ENCODE measurements at places on chromosomes 16 and 17. TPM values are rescaled to one million over a fixed set of nuclear protein-coding genes. Genes with fewer than 3 reads are reported as not detected.

DNA sequence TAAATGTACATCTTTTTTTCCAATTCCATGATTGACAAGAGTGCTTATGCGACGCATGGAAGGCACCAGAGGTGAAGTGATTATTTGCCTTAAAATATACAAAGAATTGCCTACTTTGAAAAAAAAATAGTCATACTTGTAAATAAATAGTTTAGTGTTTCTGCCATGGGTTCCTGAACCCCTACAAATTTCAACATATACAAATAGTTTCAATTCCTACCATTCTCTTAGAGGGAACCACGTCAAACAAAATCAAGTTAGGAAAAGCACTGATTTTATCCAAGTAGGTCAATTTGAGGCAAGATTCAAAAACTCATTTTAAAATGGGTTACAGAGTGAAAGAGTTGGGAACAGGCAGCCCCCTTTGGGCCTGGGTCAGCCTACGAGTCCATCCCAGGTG, 11.7 kb downstream of the CMTM3 start:
- DNase-seq = no peak

GRCh38 chr17:327971-328370, 24.6 kb downstream of the RPH3AL start:
- no peak for DNase-seq

DNA sequence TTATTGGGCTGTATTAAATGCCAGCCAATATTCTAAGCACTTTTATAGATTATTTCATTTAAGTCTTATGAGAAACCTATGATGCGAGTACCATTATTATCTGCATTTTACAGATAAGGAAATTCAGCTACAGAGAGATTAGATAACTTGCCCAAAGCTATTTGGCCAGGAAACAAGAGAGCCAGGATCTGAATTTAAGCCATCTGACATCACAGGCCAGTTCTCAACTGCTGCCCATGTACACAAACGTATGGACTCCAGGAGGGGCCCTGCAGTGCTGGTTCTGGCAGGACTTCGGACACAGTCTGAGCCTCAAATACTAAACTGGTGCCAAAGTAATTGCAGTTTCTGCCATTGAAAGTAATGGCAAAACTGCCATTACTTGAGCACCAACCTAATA, 40.2 kb downstream of the CPPED1 start:
- DNase-seq = no peak

GRCh38 chr17:31427684-31428083, 36.2 kb downstream of the RAB11FIP4 start:
- DNase-seq = no peak

GRCh38 chr17:48641541-48642058, 15.4 kb upstream of the HOXB9 start:
- no peak for DNase-seq

- DNase-seq = no peak
Observed at GRCh38 chr16:9854675-9855074, 327.6 kb downstream of the GRIN2A start.

DNA sequence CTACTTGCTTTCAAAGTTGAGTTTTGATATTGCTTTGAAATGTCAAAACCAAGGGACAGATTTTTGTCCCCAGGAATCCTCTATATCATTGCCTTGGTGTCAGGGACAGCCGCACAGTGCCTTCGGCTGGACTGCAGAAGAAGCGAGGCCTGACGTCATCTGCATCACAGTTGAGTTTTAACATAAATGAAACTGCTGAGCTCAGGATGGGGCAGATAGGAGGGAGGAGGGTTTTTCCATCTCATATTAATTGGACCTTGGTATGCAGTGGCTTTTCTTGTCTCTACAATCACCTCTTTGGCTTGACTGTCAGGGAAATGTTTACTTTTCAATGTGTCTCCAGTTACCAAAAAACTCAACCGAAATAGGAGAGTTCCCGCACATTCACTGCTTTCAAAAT, 111.3 kb downstream of the AATF start:
- no peak for DNase-seq

DNA sequence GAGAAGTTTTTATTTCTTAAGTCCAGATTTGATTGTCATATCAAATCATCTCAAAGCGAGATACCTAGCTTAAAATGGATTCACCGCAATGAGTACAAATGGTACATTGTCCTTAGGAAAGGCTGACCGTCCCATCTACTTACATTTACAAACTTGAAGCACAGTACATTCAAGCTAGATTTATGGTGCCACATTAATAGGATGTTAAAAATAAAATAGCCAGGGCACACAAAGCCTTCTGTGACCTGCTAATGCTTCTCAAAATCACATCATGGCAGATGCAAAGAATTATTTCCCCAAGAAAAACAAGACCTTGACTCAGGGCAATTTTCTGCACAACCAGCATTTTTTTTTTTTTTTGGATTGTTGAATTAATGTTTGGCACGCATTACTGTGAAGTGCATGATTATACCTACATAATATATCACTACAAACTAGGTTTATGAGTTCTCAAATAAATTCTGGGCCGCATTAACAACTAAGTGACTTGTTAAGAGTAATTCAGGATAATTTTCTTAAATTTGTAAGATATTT, 25.3 kb downstream of the CACNG1 start:
- no peak for DNase-seq

GRCh38 chr17:19896679-19897078, 28.9 kb upstream of the ULK2 start:
- no peak for DNase-seq

- DNase-seq = no peak
Observed at GRCh38 chr16:79627092-79627491, 26.6 kb upstream of the MAF start.

DNA sequence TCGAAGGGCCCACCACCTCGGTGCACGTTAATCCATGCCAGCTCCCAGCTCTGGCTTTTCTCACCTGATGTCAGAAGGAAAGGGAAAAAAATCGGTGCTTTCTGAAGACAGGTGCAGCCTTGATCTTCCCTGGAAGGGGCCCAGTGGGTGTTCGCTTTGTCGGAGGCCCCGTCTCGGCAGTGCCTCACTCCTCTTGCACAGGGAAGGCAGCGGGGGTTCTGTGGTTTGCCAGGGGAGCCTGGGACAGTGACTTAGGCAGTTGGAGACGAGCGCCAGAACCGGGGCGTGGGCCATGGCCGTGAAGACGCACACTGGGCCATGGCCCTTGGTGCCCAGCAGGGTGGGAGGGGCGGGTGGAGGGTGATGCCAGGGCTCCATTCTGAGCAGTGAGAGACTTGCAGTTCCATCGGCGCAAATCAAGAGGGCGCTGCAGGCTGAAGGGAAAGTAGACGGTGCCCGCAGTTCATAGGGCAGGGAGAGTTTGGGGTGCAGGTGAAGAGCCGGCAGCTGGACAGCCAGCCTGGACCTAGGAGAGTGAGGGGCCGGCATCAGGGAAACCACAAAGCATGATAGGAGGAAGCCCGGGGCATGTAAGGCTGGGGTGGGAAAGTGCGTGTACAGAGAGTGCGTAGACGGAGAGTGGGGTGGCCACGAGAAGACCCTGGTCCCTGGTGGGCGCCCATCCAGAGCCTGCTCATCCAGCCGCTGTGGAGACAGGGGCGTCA, 101.3 kb upstream of the CHMP6 start:
- DNase-seq = no peak

GRCh38 chr16:50781043-50781442, 39.2 kb downstream of the CYLD start:
- no peak for DNase-seq

- no peak for DNase-seq
Observed at GRCh38 chr16:31071861-31072260, 2.2 kb downstream of the ZNF668 start.

DNA sequence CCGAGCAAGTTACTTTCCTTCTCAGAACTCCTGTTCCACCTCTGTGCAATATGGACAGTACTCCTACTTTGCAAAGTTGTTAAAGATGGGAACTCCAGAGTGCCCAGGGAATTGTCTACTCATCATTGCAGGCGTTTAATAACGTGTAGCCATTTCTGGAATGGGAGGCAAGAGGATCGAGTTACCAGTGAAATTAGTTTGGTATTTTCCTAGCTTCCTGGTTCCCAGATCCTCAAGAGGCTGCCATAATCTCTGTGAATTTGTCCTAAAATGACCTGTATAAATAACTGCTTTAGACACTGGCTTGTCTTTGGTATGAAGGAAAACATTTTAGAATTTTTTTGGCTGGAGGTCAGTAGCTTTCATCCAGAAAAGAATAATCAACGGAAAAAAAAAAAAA, 27.7 kb downstream of the WWOX start:
- no peak for DNase-seq

DNA sequence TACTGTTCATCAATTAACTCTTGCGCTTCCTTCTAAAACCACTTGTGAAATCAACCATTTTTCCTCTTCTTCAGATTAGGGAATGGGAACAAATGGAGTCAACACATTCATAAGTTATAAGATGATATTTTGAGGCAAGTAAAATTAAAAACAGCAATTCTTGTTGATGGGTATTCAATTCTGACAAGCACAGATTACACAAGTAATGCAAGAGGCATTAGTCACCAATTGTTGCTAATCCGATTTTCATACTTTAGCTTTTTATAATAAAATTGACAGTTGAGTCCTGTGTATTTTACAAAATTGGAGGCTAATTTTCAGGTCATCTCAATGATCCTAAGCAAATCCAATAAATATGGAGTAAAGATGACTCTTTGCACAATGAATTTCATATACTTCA, 918.4 kb upstream of the SOX9 start:
- no peak for DNase-seq

PERCC1 gene
- total RNA-seq = 1.2 TPM

SPATA22 gene
- total RNA-seq = 0.96 TPM

GDPD3 gene
- total RNA-seq = 18.6 TPM

CA7 gene
- total RNA-seq = not detected
